Activated CD4-positive, alpha-beta T cell treated with anti-CD3 and anti-CD28 coated beads, Interleukin-2, amount 10 ng/mL, durations not matched to agents 7 days and 5 days (primary cell): ENCODE measurements at places on chromosomes 2 and 18. TPM values are rescaled to one million over a fixed set of nuclear protein-coding genes. Genes with fewer than 3 reads are reported as not detected.

Gene TTN
- 12.3 TPM for total RNA-seq

Gene TUBB8B
- total RNA-seq = not detected

Gene CD226
- 126 TPM for total RNA-seq

Gene KRCC1
- total RNA-seq = 20.5 TPM

DNA sequence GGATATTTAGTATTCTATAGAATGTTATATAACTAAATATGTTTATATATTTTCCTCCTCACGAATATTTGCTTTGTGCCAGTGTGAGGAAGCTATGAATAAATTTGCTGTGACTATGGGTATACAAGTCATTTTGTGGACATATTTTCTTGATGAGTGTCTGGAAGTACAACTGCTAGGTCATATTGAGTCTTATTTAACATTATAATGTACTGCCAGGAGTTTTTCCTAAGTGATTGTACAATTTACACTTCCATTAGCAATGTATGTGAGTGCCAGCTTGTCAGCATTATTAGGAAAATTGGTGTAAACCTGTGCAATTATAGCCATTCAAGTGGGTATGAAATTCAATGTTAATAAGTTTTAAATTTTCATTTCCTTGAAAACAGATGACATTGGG is 1328.9 kb upstream of the TMEFF2 start:
- DNase-seq = no peak

GRCh38 chr2:71974846-71975245 is 172.8 kb downstream of the CYP26B1 start:
- DNase-seq = no peak

- DNase-seq = no peak
Observed at GRCh38 chr2:230414302-230414701, 1.7 kb upstream of the SP100 start.

DNA sequence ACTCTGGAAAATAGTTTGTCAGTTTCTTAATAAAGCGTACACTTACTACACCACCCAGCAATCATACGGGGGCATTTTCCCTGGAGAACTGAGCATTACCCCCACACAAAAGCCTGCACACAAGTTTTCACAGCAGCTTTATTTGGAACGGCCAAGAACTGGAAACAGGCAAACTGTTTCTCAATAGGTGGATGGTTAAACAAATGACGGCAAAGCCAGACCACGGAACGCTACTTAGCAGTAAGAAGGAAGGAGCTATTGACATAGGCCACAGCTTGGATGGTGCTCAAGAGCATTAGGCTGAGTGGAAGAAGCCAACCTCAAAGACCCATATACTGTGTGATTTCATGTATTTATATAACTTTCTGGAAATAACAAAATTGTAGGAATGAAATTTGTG is 9.0 kb downstream of the MALL start:
- DNase-seq = no peak
